Activated CD4-positive, alpha-beta T cell treated with anti-CD3 and anti-CD28 coated beads for 36 hours (primary cell): ENCODE measurements at places on chromosomes 13 and 19. TPM values are rescaled to one million over a fixed set of nuclear protein-coding genes. Genes with fewer than 3 reads are reported as not detected.
A peak's percentile ranks its signal among the peaks of the same experiment; 100 is the strongest.

Gene SMIM44
- total RNA-seq: not detected

Gene NPHS1
- total RNA-seq: not detected

Gene LGALS13
- total RNA-seq: not detected

Gene IER2
- total RNA-seq: 109 TPM

- H3K27me3 ChIP-seq: no peaks in the 10 kb centered on the region
- H3K27ac ChIP-seq: peak overlapping the region; percentile 37
- H3K4me3 ChIP-seq: peak overlapping the region; percentile 69
- DNase-seq: peak; percentile 78
- H3K4me1 ChIP-seq: peaks cover 19% of the 10 kb centered on the region
- H3K36me3 ChIP-seq: peaks cover 7% of the 10 kb centered on the region
Measured at GRCh38 chr19:924553-925086, 1.2 kb upstream of the ARID3A start.

GRCh38 chr19:31223740-31224534 is 125.3 kb downstream of the TSHZ3 start:
- H3K4me3 ChIP-seq: no peak overlapping the region
- H3K27me3 ChIP-seq: peaks cover 2% of the 10 kb centered on the region
- no peak for DNase-seq
- H3K36me3 ChIP-seq: peaks cover 2% of the 10 kb centered on the region
- no peak overlapping the region for H3K27ac ChIP-seq

- H3K27me3 ChIP-seq: peaks cover 16% of the 10 kb centered on the region
- H3K36me3 ChIP-seq: no peaks in the 10 kb centered on the region
- H3K4me1 ChIP-seq: no peaks in the 10 kb centered on the region
- DNase-seq: no peak
Measured at GRCh38 chr13:32852526-32852925, 163.7 kb upstream of the KL start.

DNA sequence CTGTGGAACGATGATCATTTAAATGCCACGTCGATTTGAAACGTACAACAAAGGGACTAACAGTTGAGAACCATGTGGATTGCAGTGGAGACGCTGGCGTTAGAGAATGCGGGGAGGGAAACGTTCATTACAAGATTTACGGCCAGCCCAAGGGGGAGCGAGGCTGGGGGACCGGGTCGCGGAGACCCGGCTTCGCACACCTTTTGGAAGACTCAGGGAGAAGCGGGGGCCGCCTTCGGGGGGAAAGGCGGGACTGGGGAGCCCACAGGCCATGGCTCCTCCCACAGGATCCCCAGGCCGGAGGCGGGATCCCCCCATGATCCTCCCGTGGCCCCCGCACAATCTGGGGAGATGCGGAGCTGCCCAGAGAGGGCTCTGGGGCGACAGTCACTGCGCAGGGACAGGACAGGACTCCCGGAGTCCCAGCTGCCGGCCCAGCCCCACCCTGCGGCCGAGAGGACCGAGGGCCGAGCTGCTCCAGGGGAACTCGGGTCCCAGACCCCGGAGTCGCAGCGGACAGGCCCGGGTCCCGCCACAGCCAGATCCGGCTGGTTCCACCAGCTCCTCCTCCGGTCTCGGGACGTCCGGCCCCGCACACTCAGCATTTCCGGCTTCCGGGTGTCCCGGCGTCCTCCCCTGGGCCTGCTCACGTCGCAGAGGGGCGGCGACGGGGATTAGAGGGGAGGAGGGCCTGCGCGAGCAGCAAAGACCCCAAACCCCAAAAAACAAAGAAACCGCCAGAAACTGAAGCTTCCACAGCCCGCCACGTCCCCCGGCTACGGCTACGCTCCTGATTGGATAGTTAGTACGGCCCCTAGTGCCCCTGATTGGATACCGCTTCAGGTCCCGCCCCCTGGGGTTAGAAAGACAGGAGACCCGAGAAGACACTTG is 21.1 kb upstream of the OR10H1 start:
- peaks cover 15% of the 10 kb centered on the region for H3K4me1 ChIP-seq
- peak; percentile 96 for DNase-seq
- peak overlapping the region; percentile 98 for H3K27ac ChIP-seq
- H3K36me3 ChIP-seq: no peaks in the 10 kb centered on the region

DNA sequence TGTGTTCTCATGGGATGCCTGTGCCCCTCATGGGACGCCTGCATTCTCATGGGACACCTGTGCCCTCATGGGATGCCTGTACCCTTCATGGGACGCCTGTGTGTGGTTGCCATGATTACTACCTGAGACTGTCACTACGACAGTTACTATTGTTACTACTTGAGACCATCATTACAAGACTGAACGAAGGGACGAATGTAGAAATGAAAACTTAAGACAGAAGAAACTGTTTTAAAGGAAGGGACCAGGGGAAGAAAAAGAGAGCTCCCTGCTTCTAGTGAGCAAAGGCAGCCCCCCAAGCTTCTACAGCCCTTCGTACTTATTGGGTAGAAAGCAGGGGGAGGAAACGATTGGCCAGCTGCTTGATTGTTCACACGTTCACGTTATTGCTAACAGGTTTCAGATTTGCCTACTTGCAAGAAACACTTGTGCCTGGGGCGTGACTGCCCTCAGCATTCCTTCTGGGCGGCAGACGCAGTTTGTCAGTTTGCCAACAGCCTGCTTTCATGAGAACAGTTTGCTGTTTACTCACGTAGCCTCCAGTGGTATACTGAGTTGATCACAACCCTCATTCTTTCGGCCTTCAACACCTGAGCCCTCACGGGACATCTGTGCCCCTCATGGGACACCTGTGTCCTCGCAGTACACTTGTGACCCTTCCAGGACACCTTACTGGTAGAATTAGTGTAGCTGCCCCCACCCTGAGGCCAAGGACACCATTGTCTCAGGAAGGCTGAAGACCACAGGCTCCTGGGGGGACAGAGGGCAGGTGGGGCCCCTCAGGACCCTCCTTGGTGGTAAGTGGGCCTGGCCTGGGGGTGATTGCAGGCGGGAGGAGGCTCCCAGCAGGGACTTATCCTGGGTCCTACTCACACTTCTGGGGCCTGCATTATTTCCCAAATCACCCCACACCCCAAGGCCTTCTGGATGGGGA is 2.5 kb upstream of the S1PR4 start:
- H3K4me3 ChIP-seq: peak overlapping the region; percentile 82
- H3K27me3 ChIP-seq: no peaks in the 10 kb centered on the region
- H3K36me3 ChIP-seq: peaks cover 26% of the 10 kb centered on the region
- peak overlapping the region; percentile 90 for H3K27ac ChIP-seq

DNA sequence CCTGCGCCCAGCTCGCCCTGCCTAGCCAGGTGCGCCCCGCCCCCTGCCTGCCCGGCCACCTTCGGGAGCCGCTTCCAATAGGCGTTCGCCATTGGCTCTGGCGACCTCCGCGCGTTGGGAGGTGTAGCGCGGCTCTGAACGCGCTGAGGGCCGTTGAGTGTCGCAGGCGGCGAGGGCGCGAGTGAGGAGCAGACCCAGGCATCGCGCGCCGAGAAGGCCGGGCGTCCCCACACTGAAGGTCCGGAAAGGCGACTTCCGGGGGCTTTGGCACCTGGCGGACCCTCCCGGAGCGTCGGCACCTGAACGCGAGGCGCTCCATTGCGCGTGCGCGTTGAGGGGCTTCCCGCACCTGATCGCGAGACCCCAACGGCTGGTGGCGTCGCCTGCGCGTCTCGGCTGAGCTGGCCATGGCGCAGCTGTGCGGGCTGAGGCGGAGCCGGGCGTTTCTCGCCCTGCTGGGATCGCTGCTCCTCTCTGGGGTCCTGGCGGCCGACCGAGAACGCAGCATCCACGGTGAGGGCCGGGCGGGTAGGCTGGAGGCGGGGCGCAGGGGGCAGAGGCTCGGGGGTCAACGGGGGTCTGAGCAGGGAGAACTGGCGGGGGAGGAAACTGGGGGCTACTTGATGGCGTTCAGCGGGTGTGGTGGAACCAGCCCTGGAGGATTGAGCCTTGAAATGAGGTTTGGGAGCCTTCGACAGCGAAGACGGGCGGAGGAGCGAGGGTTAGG is at the start of gene SPINT2:
Gene SPINT2 (plus strand): TSS at position 88 of the 727 bp plus-strand sequence. CDS start 320 bp downstream, at position 408.
- peak within 1 kb of the TSS; percentile 83 for H3K4me3 ChIP-seq
- H3K27me3 ChIP-seq: no peaks in the 10 kb centered on the region
- peak within 1 kb of the TSS; percentile 94 for H3K27ac ChIP-seq
- peaks cover 2% of the 10 kb centered on the region for H3K36me3 ChIP-seq
- peak; percentile 65 for DNase-seq

GRCh38 chr19:13190781-13191540 is 40.8 kb downstream of the IER2 start:
- H3K36me3 ChIP-seq: no peaks in the 10 kb centered on the region
- H3K27ac ChIP-seq: peak overlapping the region; percentile 63
- peak; percentile 70 for DNase-seq
- H3K4me1 ChIP-seq: peaks cover 49% of the 10 kb centered on the region
- H3K27me3 ChIP-seq: no peaks in the 10 kb centered on the region

GRCh38 chr19:27774337-27774736 is 1438.6 kb downstream of the UQCRFS1 start:
- H3K27ac ChIP-seq: no peak overlapping the region
- H3K4me1 ChIP-seq: no peaks in the 10 kb centered on the region
- no peak overlapping the region for H3K4me3 ChIP-seq

- DNase-seq: no peak
- no peaks in the 10 kb centered on the region for H3K27me3 ChIP-seq
- no peak overlapping the region for H3K4me3 ChIP-seq
- H3K36me3 ChIP-seq: no peaks in the 10 kb centered on the region
- no peaks in the 10 kb centered on the region for H3K4me1 ChIP-seq
- H3K27ac ChIP-seq: no peak overlapping the region
Measured at GRCh38 chr13:89726690-89727435, 1620.6 kb upstream of the MIR17HG start.

GRCh38 chr13:114142640-114143490 is 10.4 kb upstream of the RASA3 start:
- H3K4me1 ChIP-seq: peaks cover 1% of the 10 kb centered on the region
- H3K4me3 ChIP-seq: no peak overlapping the region
- H3K27ac ChIP-seq: no peak overlapping the region
- H3K36me3 ChIP-seq: no peaks in the 10 kb centered on the region
- DNase-seq: peak; percentile 73

GRCh38 chr19:19345232-19345631 is 24.6 kb downstream of the MAU2 start:
- H3K4me1 ChIP-seq: no peaks in the 10 kb centered on the region
- no peaks in the 10 kb centered on the region for H3K27me3 ChIP-seq
- no peak overlapping the region for H3K27ac ChIP-seq
- DNase-seq: no peak
- H3K36me3 ChIP-seq: peaks cover 30% of the 10 kb centered on the region
- no peak overlapping the region for H3K4me3 ChIP-seq

GRCh38 chr13:55345224-55345623 is 1795.5 kb upstream of the PRR20A start:
- H3K4me1 ChIP-seq: no peaks in the 10 kb centered on the region
- no peaks in the 10 kb centered on the region for H3K36me3 ChIP-seq
- DNase-seq: no peak
- no peak overlapping the region for H3K27ac ChIP-seq
- H3K4me3 ChIP-seq: no peak overlapping the region
- H3K27me3 ChIP-seq: no peaks in the 10 kb centered on the region

GRCh38 chr13:106919133-106919532 is 351.2 kb upstream of the ARGLU1 start:
- H3K4me3 ChIP-seq: no peak overlapping the region
- no peak for DNase-seq
- H3K27me3 ChIP-seq: peaks cover 32% of the 10 kb centered on the region

DNA sequence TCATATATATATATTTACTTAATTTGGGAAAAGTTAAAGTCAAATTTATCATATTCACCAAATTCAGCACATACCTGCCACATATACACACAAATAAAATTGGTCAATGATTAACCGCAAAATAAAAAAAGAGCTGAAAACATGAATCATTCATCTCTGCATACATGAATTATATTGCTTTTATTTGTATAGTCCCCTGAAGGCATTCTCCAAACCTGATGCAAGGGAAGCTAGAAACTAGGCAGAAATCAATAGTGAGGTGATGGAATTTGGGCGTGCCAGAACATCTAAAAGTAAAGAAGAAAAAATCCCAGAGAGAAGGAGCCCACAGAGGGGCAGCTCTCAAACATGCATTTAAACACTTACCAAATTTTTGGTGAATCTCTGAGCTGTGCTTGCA is 60.1 kb downstream of the UFM1 start:
- H3K27ac ChIP-seq: no peak overlapping the region
- H3K4me1 ChIP-seq: no peaks in the 10 kb centered on the region
- no peak overlapping the region for H3K4me3 ChIP-seq

DNA sequence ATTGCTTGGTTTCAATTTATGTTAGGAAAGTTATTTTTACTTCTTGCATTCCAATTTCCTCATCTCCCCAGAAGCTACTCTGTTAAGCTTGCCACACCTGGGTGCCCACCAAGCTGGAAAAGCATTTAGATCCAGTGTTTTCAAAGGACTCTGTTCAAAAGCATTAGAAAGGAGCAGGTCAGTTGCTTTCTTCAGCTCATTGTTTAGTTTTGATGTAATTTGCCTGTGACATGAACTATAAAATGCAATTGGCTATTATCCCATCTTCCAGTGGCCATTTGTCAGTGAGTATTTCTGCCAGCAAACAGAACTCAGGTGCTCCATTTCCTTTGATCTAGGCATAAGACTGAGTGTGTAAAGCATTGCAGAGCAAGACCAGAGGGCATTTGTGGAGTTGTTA is 46.7 kb upstream of the RNF113B start:
- H3K4me1 ChIP-seq: no peaks in the 10 kb centered on the region
- H3K4me3 ChIP-seq: no peak overlapping the region
- H3K27me3 ChIP-seq: peaks cover 2% of the 10 kb centered on the region
- DNase-seq: no peak
- no peaks in the 10 kb centered on the region for H3K36me3 ChIP-seq

- peaks cover 29% of the 10 kb centered on the region for H3K27me3 ChIP-seq
- no peak overlapping the region for H3K27ac ChIP-seq
- no peak overlapping the region for H3K4me3 ChIP-seq
- H3K36me3 ChIP-seq: peaks cover 7% of the 10 kb centered on the region
- no peak for DNase-seq
Measured at GRCh38 chr19:8370176-8371010, 6.4 kb downstream of the ANGPTL4 start.

DNA sequence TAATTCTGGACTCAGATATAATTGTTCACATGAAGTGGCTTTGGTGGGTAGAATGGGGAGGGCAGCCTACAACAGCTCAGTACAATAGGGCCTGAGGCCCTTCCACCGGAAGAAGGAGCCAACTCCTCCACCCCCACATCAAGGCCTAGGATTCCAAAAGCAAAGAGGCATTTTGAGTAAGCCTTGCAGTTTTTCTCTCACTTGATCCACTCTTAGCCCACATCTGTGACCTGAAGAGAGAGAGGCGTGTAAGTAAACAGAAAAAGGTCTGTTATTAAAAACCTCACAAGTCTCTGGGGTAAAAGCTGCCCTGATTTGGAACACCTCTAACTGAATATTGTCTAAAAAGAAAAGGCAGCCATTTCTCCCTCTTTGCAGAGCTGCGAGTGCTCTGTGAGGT is 214.1 kb upstream of the KL start:
- no peaks in the 10 kb centered on the region for H3K36me3 ChIP-seq
- no peaks in the 10 kb centered on the region for H3K27me3 ChIP-seq
- no peak overlapping the region for H3K4me3 ChIP-seq
